ENCODE measurements at places on chromosomes 13 and 19. TPM values are rescaled to one million over a fixed set of nuclear protein-coding genes. Genes with fewer than 3 reads are reported as not detected.

The IRGC gene
- total RNA-seq: not detected

The RGL3 gene
- not detected for total RNA-seq

The ATP11A gene
- total RNA-seq: 66.8 TPM

The TMEM190 gene
- total RNA-seq: not detected

The FPR3 gene
- not detected for total RNA-seq

The LMTK3 gene
- 18.9 TPM for total RNA-seq

The SPIB gene
- 0.42 TPM for total RNA-seq

The ZSCAN4 gene
- total RNA-seq: not detected

The ZNF761 gene
- 4.5 TPM for total RNA-seq

The VSTM2B gene
- total RNA-seq: not detected

The RASGRP4 gene
- 0.30 TPM for total RNA-seq

The ZNF320 gene
- 7.4 TPM for total RNA-seq

The CEACAM1 gene
- total RNA-seq: 2.0 TPM

The KIR2DL1 gene
- not detected for total RNA-seq

The SHISA2 gene
- 0.52 TPM for total RNA-seq

The VRK3 gene
- total RNA-seq: 65.4 TPM

The ADGRE1 gene
- total RNA-seq: 6.0 TPM

The CGB5 gene
- not detected for total RNA-seq

The ZNF665 gene
- 2.1 TPM for total RNA-seq

The CGB1 gene
- total RNA-seq: not detected

The IGSF23 gene
- total RNA-seq: not detected

The LONP1 gene
- 88.7 TPM for total RNA-seq

The PCDH9 gene
- 0.08 TPM for total RNA-seq

The KCTD4 gene
- not detected for total RNA-seq

The REEP6 gene
- 2.8 TPM for total RNA-seq

The IL4I1 gene
- 5.4 TPM for total RNA-seq

The AMH gene
- total RNA-seq: 3.3 TPM

The CCDC169 gene
- not detected for total RNA-seq

The LSR gene
- 47.9 TPM for total RNA-seq

The SIGLEC12 gene
- not detected for total RNA-seq

The KIR2DL3 gene
- not detected for total RNA-seq

The SLC39A3 gene
- 7.6 TPM for total RNA-seq

The ZNF709 gene
- 3.7 TPM for total RNA-seq

The ZNF91 gene
- 99.3 TPM for total RNA-seq

The COL4A2 gene
- total RNA-seq: not detected

The RNF17 gene
- 0.25 TPM for total RNA-seq

The LHB gene
- not detected for total RNA-seq

The SLITRK1 gene
- total RNA-seq: not detected

The LSM14A gene
- 217 TPM for total RNA-seq

The UBE2L5 gene
- not detected for total RNA-seq

The VMAC gene
- total RNA-seq: 25.3 TPM

The SULT2A1 gene
- not detected for total RNA-seq

The ZNF626 gene
- total RNA-seq: 6.8 TPM

The UHRF1 gene
- 0.16 TPM for total RNA-seq

The SRRM5 gene
- total RNA-seq: 0.25 TPM

The ZIM2 gene
- not detected for total RNA-seq

The SMIM44 gene
- not detected for total RNA-seq

The SHANK1 gene
- total RNA-seq: not detected

The GDF15 gene
- not detected for total RNA-seq

The KCNN4 gene
- 9.7 TPM for total RNA-seq

The ETV2 gene
- total RNA-seq: 0.59 TPM

The SOHLH2 gene
- not detected for total RNA-seq

All from CD4-positive, alpha-beta T cell (primary cell).